NCI-H1048 (cell line): ENCODE measurements at places on chromosomes 16 and 17.

DNA sequence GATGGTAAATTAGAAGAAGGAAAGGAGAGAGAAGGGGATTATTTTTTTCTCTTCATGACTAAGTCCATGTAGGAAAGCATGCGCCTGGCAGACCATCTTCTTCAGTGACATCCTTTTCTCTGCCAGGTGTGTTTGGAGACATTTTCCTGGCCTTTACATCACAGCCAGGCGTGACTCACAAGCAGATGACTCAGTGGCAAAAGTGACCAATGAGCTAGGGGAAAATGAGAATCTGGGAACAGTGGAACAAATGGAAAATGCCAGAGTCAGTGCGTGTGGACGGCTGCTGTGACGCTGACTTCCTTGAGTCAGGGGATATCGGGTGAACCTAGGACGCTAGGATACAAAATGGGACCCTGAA is 9.4 kb downstream of the KIAA0513 start:
- no peak for DNase-seq

GRCh38 chr17:77245162-77245926 is 104.6 kb downstream of the SEC14L1 start:
- no peak for DNase-seq

GRCh38 chr16:30032083-30032819 is 1.2 kb upstream of the TLCD3B start:
- DNase-seq: peak; percentile 20

DNA sequence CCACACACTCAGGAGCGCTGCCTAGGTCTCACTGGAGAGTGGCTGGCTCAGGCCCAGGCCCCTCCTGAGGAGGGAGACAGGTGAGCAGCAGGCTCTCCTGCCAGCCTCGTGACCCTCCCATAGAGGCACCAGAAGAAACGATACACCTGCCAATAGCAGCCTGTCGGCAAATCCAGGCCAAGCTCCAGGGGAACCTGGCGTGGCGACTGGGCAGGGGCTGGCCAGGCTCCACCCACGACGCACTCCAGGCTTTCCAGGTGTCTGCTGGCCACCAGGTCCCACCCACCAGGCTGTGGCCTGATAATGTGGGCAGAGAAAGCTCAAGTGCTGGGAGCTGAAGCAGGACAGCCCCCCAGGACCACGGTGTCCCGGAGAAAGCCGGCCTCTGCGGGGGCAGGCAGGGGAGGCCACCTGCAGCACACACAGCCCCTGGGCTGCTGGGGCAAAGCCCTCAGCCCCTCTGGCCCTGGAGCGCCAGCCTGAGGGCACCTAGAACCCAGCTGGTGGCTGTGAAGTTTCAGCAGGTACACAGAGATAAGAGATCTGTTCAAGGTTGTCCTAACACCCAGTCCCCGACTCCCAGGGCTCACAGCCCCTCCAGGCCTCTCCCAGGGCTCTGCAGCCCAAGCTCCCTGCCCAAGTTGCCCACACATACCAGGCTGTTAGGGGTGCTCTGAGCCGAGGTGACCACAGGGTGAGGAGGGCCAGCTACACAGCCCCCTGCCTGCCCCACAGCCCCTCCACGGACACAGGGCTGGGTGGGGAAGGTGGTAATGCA is 2.4 kb downstream of the PGAP6 start:
- no peak for DNase-seq

GRCh38 chr17:46124695-46125592 is 68.3 kb downstream of the KANSL1 start:
- no peak for DNase-seq

- DNase-seq: no peak
These were observed 151.3 kb downstream of the C16orf95 start for GRCh38 chr16:87165885-87166284.

DNA sequence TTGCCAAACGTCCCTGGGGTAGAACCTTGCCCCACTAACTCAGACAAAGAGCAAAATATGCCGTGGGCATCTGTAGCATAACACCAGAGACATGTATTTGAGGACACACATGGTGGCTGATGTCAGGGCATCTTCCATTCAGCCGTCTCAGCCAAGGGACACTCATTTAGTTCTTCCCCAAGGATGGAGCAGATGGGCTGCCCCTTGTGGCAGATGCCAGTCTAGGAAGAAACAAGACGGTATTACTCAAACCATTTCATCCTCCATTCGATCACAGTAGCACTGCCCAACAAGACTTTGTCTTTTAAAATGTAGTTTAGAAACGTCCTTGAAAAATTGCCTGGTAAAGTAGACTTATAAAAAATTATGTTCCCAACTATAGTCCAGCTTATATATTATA is 937.6 kb upstream of the EEF2KMT start:
- DNase-seq: no peak

GRCh38 chr17:32907583-32907982 is 20.4 kb upstream of the TMEM98 start:
- DNase-seq: no peak

- no peak for DNase-seq
These were observed 32.2 kb upstream of the SRCIN1 start for GRCh38 chr17:38637951-38638350.

DNA sequence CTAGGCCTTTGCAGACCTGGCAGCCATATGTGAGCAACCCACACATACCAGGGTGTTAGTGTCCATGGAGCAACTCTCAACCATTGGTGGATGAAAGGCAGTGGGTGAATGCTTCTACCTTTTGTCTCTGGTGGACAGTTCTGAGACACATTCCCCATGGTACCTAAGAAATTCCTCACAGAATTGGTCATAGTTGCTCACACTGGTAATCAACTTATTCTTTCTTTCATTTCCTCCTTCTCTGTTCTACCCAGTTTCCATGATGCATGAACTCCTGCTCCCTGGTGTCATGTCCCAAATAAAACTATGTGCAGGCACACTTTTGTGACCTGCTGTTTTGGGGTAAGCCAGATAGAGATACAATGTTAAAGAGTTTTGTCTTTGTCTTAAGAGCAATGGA is 33.2 kb upstream of the MPHOSPH6 start:
- no peak for DNase-seq

GRCh38 chr16:15949210-15950160 is at the start of gene ABCC1:
Gene ABCC1, plus strand, starts transcription at chr16:15949616. Its CDS starts 136 bp downstream, at chr16:15949752.
- no peak for DNase-seq

DNA sequence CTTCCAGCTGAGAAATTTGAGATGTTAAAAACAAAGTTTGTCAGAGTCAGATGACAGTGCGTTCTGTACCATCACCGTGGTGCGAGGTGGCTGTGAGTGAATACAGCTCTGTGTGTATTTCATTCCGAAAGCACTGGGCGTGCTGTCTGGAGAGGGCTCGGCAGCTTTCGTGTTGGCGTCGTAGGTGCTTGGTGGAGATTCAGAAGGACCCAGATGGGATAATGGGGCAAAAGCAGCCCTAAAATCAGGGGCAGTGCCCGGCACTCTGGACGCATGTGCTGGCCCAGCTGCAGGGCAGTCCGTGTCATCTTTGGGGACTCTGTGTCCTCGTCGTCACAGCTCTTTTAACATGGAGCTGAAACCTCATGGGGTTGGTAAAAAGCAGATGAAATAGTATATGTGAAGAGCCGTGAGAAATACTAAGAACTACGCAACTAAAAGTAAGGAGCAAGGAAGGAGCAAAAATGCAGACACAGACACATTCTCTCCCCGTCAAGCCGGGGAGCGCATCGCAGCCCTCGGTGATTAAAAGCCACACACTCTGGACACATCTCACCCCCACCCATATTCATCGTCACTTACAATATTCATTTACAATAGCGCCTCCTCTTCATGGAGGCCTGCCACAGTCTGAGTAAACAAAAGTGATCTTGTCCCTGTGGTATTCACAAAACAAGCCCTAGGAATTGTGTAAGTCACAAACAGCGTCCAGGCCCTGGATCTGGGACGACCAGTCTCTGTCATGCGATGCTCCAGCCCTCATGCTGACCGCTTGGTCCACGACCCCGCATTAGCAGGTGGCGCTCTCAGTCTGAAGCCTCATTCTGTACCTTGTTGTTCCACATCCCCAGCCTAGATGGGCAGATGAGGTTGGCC is 206.7 kb downstream of the RPTOR start:
- no peak for DNase-seq

- DNase-seq: no peak
These were observed 45.6 kb downstream of the METRNL start for GRCh38 chr17:83124871-83125514.

DNA sequence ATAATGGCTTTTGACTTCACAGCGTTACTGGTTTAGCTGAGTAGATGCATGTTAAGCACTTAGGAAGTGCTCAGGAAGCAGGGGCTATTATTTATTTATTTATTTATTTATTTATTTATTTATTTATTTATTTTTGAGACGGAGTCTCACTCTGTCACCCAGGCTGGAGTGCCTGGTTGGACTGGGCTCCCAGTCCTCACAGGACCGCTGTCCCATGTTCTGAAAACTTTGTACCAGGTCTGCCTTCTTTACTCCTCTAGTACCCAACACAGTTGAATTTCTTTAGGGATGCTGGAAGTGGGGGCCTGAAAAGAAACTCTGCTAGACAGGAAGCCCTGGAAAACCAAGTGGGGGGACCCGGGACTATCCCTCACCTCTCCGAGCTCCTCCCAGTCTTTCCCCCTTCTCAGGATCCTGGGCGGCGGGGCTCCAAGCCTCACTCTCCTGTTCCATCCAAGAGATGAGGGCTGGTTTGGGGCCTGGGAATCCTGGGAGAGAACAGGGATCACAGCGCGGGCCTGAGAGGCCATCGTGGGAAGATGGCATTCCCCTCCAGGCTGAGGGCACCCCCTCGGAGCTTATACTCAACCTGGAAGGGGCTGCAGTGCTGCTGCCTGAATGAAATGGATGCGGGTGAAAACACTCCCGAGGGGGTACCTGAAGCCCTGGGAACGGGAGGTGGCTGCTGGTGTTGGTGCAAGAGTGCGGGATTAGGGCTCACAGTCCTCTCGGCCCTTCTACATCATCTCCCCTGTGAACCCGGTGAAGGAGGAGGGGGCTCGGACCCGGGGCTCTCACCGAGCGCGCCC is 674 bp downstream of the ZNF688 start:
- no peak for DNase-seq

DNA sequence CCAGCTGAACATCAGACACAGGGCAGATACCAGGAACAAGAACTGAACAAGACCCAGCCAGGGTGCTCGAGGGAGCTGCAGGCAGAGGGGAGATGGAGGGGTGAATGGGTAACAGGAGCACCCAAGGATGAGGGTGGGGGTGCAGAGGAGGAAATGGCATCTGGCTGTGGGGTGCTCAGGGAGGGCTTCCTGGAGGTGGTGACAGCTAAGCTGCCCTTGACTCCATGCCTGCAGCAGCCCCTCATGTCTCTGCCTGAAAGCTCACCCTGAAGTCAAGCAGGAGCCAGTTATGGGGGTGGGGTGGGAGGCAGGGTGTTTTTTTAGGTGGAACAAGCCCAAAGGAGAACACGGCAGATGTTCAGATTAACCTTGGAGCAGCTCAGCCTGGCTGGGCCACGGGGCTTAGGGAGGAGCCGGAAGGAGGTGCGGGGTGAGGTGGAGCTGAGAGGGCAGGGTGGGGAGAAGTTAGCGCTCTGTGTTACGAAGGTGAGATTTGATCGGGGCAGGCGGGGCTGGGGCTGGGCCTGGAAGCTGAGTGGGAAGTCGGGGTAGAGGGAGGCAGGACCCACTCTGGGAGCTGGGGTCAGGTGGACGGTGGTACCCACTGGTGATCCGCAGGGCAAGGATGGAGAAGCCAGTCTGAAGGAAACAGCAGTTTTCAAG is 143.0 kb downstream of the ENGASE start:
- no peak for DNase-seq
